ENCODE measurements at places on chromosomes 7 and 10.

GRCh38 chr10:37240223-37240622 is 114.8 kb downstream of the ANKRD30A start:
- no peak for DNase-seq

GRCh38 chr10:100371482-100372027 is 24.5 kb downstream of the SCD start:
- DNase-seq, result no peak

GRCh38 chr7:6406121-6406520 is 41.6 kb downstream of the DAGLB start:
- DNase-seq, result no peak

DNA sequence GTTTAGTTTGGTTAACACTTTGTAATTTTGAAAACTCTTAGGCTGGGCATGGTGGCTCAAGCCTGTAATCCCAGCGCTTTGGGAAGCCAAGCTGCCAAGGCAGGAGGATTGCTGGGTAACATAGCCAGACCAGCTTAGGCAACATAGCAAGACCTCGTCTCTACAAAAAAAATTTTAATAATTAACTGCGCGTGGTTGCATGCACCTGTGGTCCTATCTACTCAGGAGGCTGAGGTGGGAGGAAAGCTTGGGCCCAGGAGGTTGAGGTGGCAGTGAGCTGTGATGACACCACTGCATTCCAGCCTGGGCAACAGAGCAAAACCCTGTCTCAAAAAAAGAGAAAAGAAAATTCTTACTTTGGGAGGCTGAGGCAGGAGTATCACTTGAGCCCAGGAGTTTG is 18.2 kb downstream of the MYOZ1 start:
- DNase-seq, result no peak

- DNase-seq, result no peak
Observed at GRCh38 chr10:78672918-78673317, 395.8 kb upstream of the ZMIZ1 start.

DNA sequence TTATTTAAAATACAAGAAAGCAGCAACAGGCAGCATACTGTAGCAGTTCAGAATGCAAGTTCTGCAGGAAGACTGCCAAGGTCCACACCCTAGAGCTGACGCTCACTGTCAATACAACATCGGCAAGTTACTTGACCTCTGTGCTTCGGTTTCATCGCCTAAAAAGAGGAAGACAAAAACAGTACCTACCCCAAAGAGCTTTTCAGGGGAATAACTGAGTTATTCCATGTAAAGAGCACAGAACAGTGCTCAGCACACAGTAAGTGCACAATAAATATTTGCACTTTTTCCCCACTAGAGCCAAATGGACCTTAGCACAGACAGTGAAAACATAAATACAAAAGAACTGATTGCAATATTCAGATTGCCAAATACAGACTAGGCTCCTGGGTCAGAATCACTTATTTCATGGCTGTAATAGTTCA is 88.6 kb downstream of the USP6NL start:
- DNase-seq, result peak; percentile 42

GRCh38 chr7:75711076-75711475 is 27.7 kb downstream of the HIP1 start:
- DNase-seq, result no peak

DNA sequence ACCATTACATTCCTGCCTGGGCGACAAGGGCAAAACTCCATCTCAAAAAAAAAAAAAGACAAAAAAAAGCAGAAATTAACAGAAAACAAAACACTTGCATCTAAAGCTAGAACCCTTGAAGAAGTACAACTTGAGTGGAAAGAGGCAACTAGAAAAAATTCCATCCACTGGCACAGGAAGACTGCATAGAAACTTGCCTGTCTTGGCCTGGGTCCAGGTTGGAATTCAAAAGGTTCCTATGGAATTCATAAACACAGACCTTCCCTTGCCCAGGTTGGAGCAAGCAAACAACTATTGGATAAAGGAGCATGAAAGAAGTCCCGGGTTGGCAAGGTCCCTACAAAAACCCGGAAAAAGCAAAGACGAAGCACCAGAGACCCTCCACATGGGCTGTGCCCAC is 69.8 kb downstream of the CCDC71L start:
- no peak for DNase-seq

- DNase-seq, result no peak
Observed at GRCh38 chr7:29926741-29927140, 62.9 kb downstream of the SCRN1 start.

DNA sequence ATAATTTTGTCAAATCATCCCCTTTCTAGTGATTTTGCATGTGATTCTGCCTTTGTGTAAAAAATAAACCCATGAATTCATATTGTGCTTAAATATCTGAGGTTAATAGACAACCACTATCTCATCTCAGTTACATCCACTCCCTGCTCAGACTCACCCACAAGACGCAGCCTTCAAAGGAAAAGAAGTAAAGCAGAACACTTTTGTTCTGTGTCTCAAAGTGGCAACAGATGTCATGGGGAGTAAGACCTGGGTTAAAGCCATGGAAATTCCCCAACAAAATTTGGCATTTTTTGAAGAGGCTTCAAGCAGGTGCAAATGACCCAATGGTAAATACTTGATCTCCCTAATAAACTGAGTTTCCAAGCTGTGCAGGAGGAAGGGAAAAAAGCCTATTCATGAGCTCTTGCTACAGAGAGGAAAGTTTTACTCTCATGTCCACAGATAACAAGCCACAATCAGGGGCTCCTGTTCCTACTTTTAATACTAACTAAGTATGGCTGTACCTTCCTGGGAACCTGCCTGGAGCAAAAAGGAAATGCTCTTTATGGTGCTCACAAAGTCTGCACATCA is 4.7 kb downstream of the CYP3A7 start:
- no peak for DNase-seq

DNA sequence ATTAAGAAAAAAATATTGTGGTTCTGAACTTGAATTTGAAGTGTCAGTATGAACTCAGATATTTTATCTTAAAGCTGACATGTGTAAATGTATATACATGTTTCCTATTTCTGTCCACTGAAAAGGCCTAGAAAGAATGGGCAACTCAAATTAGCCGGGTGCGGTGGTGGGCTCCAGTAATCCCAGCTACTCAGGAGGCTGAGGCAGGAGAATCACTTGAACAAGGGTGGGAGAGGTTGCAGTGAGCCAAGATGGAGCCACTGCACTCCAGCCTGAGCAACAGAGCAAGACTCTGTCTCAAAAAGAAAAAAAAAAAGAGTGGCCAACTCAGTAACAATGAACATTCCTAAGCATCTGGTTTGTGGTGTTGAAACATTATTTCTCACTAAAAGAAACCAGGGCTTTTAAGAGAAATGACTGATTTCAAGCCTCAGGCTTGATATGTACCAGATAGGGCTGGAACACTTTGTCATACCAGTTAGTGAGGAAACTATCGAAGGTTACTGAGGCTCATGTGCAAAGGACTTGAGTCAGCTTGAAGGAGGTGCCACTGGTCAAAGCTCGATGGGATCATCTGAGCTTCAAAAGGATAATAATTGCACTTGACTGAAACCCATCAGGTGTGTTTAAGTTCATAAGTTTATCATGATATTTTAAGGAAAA is 40.5 kb downstream of the AOAH start:
- no peak for DNase-seq

- peak; percentile 71 for DNase-seq
Observed at GRCh38 chr10:76547352-76547972, 1090.1 kb downstream of the KCNMA1 start.

DNA sequence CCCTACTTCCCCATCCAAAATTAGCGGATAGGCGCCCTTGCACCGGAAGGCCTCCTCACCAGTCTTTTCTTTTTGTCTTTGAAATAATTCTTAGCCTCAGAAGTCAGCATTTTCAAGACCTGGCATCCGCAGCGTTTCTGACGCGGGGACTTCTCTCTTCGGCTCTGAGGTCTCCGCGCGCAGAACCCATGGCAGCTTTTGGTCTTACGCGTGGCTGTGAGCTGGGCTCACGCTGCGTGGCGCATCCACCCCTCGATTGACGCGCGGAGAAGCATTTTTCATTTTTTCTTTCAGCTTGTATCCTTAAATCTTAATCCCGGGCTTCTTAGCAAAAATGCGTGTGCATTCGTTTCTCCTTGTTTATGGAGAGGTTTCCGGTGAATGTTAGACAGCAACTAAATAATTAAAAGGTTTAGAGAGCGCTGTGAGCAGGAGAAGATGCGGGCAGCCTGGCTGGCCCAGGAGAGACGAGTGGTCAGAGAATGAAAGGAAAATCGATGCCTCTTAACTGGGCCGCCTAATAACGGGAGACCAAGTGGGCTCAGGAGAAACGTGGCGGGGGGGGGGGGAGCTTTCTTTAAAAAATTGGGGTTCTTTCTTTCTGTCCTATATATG is 2.0 kb upstream of the GATA3 start:
- DNase-seq, result no peak

DNA sequence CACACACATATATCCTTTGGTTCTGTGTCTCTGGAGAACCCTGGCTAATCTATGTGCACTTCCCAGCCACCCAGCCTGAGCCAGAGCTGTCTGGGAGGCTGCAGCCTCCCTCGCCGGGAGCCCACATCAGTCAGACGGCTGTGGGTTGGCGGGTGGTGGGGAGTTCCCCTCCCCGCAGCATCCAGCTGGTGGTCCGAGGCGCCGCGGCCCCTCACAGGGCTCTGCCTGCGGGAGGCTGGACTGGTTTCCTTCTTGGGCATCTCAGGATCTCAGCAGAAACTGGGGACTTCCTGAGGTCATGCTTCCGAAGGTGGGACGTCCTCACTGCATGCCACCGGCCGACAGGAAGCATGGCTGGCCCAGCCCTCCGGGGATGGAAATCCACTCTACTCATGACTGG is 22.0 kb upstream of the PSMG3 start:
- no peak for DNase-seq

- DNase-seq, result peak; percentile 65
Observed at GRCh38 chr10:119421891-119422681, 120.4 kb downstream of the RGS10 start.

GRCh38 chr10:98408799-98409198 is 6.2 kb downstream of the PYROXD2 start:
- DNase-seq, result no peak

GRCh38 chr10:71635867-71636266 is 83.7 kb downstream of the C10orf105 start:
- no peak for DNase-seq

DNA sequence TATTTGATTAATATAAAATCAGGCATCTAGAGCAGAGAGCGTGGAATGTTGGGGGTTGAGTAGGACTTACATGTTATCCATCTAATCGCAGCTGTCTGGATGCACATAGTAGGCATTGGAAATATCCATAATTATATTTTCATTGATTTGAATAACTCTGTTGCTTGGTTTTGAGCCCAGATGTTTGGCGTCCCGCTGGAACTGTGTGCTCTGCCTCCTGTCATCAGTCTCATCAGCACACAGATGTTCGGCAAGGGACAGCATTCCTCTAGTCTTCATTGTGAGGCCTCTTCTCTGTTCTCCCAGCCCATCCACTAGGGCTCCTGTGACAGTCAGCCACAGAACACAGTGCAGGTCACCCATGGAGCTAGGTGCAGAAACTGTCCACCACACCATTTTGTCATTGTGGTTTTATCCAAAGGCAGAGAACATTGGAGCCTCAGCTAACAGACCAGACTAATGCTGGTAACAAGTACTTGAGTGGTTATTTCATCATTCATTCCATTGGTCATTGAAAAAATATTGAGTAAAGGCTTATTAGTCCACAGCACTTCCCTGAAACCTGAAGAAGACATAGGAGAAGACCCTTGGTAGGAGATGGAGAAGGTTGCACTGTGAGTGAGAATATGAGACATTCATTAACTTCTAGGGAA is 927.4 kb downstream of the LRMDA start:
- DNase-seq, result no peak

- no peak for DNase-seq
Observed at GRCh38 chr10:87552248-87552929, 47.7 kb downstream of the MINPP1 start.

GRCh38 chr10:22503315-22504088 is 158.2 kb downstream of the SPAG6 start:
- no peak for DNase-seq

GRCh38 chr10:86753051-86753450 is 3.4 kb upstream of the BMPR1A start:
- no peak for DNase-seq

GRCh38 chr10:21699575-21699974 is 165.5 kb downstream of the MLLT10 start:
- DNase-seq, result no peak

- DNase-seq, result peak; percentile 68
Observed at GRCh38 chr7:5690931-5691473, 90.5 kb downstream of the RNF216 start.

DNA sequence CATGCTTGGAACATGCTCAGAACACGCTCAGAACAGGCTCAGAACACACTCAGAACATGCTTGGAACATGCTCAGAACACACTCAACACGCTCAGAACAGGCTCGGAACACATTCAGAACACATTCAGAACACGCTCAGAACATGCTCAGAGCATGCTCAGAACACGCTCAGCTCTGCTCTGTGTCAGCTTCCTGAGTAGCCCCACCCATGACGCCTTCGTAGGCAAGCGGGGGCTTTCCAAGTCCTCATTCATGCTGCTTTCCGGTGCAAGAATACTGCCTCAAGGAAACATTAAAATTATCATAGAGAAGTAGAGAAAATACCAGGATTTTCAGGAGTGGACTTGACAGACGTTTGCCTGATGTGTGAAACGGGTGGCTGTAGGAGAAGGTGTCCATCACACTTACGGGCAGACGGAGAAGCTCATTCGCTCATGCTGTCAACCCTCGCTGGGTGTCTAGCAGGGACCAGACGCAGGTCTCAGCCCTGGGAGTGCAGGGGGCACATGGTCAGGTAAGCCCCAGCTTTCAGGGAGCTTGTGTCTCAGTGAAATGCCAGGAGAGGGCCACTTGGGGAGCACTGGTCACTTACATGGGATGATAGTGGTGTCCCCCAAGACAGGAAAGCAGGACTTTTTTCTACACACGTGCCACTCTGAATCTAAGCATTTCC is 24.7 kb downstream of the EN2 start:
- DNase-seq, result no peak

GRCh38 chr10:104925232-104925851 is 284.3 kb downstream of the SORCS3 start:
- DNase-seq, result peak; percentile 16

DNA sequence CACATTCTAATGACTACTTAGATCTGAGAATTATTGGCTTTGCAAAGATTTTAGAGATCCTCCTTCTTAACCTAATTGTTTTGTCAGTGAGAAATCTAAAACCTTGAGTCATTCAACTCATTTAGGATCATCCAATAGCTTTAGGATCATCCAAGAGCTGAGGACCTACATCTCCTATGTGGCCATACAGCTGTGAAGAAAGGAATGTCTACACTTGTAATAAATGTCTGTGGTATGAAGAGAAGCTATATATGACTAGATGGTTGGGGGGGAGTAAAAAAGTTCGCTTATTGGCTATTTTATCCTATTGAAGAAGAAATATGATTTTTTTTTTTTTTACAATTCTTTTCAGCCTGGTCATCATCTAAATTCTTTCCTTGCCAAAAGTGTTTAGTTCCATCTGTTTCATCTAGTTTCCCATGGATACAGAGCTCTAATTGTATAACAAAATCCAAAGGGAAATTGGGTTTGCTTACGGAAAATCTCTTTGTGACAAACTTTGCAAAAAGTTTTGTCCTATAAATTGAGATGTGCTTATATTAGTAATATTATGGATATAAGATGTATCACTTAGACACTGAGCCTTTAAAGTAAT is 196.7 kb downstream of the PRKG1 start:
- no peak for DNase-seq

Data from left ventricle myocardium inferior (tissue), 1 donor.